ENCODE measurements at places on chromosomes 5 and 9.

DNA sequence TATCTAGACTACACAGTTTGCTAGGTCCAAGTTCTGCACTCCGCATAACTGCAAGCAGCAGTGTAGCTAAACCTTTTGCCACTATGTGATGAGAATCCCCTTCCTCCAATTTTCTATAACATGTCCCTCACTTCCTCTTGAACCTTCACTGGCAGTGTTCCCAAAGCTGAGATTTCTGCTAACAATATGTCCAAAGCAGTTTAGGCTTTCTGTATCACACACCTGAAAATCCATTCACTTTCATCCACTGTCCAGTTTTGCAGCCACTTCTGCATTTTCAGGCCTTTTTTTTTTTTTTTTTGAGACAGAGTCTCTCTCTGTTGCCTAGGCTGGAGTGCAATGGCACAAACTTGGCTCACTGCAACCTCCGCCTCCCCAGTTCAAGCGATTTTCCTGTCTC lies 111.1 kb downstream of the GADD45G start:
- DNase-seq: no peak

DNA sequence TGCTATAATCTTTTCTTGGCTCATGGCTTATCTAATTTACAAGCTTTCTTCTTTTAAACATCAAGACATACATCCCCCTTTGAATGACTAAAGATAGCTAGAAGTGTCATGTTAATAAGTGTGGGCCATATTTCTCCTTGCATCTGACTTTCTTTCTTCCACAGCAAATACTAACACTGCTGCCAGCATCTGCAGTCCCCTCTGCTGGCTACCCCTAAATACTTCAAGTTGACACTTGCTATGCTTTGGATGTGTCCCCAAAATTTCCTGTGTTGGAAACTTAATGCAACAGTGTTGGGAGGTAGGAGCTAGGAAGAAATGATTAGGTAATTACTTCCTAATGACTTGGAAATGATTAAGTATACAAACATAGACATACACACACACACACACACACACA lies 459.0 kb upstream of the ST8SIA4 start:
- DNase-seq: no peak

DNA sequence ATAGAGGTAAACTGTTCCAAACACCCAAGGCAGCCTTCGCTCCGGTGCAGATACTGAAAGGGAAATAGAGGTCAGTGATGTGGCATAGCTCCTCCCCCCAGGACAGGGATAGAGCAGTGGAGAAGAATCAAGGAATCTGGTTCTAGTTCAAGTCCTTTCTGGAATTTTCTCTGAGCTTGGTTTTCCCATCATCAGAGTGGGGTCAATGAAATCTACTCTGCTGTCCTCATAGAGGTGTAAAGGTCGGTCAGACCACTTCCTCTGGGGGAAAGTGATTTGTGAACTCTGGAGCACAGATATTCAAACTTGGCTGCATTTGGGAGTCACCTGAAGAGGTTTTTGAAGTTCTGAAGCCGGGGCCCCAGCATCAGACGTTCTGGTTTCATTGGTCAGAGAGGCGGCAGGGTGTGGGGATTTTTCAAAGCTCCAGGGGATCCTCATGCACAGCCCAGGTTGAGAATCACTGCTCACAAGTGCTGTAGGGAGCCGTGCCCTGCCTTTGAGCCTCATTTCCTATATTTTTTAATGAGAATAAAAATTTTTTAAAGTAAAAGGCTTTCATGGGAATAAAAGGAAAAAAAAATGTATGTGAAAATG lies 105.7 kb upstream of the RAD23B start:
- DNase-seq: no peak

- no peak for DNase-seq
Measured at GRCh38 chr5:84248013-84248412, 136.7 kb downstream of the EDIL3 start.

- no peak for DNase-seq
Measured at GRCh38 chr5:73899916-73900315, 273.9 kb downstream of the ARHGEF28 start.

GRCh38 chr5:1435369-1435768 lies 9.9 kb downstream of the SLC6A3 start:
- DNase-seq: no peak

DNA sequence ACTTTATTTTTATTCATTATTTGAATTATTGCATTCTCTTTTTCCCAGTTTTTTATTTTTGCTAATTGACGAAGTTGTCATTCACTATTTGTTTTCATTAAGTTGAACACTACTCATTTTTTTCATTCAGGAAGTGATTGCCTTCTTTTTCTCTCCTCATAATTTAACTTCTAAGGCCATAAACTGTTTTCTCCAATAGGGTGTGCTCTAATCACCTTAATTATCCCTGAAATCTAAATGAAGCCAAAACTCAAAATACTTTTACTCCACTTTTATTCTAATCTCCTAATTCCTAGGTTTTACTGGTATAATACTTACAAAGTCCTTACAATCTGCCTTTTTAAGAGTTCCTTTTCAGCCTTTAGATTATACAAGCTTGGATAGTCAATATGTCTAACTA lies 2.9 kb upstream of the OR13C2 start:
- DNase-seq: no peak

GRCh38 chr9:130212543-130213297 lies 40.5 kb downstream of the NCS1 start:
- DNase-seq: no peak

DNA sequence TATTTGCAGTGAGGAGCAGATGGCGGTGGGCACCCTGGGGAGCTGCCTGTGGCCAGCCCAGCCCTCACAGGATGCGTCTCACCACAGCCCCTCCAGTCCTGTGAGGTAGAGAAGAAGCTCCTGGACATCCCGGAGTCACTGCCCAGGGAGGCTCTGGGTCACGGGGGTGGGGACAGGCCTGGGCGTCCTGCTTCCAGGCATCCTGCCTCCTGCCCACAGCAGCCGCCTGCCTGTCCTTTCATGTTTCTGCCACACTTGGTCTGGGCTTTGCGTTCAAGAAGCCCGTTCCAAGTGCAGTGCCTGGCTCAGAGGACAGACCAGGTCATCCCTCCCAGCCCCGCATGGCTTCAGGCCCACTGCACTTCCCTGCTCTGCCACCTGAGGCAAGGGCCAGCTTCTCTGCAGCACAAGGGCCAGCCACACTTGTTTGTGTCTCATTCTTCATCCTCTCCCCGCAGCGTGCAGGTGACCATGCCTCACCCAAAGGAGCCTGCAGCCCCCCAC lies 38.2 kb downstream of the ZDHHC11B start:
- no peak for DNase-seq

DNA sequence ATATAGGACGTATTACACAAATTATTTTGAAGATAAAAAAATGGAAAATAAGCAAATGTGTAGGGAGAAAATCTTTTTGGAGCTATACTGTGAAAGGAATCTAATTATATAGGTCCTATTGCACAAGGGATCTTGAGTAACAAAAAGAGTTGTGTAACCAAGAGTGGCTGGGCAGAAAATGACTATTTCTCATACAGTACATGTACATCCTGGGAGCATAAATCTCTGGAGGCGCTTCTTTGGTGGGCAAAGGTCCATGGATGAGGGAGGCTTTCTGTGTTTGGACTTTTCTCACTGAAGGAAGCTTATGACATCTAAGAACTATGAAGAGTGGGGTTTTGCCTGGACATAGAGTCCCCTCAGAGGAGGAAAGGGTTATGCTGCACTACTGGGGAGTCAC lies 29.8 kb downstream of the ANKS6 start:
- DNase-seq: no peak

GRCh38 chr9:127612939-127613582 lies 984 bp downstream of the STXBP1 start:
- peak; percentile 54 for DNase-seq

DNA sequence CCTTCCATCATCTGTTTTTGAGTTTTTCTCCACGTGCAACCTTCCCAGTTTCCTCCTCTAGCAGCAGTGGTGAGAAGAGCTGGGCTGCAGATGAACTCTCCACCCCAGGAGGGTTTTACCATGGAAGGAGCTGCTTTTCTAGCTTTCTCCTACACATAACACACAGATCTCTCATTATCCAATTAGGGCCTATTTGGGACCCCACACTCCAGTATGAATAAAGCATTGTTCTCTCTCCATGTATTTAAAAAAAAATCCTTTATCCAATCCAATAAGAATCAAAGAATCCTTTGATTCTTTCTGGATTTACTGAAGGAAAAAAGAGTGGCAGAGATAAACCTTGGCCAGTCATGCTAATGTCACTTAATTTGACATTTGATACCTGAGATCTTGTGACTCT lies 31.6 kb upstream of the NAA35 start:
- no peak for DNase-seq

DNA sequence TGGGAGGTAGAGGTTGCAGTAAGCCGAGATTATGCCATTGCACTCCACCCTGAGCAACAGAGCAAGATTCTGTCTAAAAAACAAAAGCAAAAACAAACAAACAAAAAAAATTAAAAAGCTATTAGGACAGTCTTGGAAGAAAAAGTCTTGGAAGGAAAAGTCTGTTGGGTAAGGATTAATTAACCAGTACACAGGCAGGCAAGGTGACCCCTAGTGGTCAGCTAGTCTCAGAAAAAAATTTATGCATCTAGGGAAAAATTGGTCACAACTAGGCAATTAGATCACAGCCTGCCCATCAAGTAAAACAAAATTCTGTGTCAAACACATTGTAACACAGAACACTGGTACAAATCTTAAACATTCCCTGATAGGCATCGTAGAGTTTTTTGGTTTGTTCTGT lies 6.7 kb upstream of the ANKRD18B start:
- DNase-seq: no peak

DNA sequence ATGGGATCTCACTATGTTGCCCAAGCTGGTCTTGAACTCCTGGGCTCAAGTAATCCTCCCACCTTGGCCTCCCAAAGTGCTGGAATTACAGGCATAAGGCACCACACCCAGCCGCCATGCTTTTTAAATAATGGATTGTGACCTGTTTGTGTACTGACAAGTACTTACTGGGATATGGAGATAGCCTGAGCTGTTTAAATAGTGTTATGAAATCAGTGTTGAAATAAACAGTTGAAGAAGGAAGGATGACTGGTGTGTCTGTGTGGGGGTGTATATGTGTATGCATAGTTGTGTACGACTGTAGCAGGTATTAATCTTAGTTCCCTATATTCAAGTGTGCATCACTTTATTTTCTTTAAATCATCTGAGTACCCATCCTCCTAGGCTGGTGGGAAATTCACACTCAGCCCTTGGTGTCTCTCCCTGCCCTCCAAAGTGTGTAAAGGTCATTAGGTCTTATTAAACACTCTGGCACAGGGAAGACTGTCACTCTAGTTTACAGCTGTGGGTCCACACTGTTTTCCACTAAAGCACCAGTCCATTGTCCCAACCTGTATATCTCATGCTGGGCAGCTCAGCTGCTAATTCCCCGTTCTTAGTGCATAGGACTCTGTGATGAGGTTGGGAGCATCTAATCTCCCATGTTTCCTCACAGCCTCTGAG lies 91.0 kb downstream of the SNX18 start:
- no peak for DNase-seq

- DNase-seq: no peak
Measured at GRCh38 chr9:110898358-110898757, 139.9 kb downstream of the LPAR1 start.

- DNase-seq: no peak
Measured at GRCh38 chr5:6143523-6143922, 234.8 kb downstream of the MED10 start.

- DNase-seq: no peak
Measured at GRCh38 chr9:96500696-96501632, 51.0 kb downstream of the HABP4 start.

- DNase-seq: no peak
Measured at GRCh38 chr9:89666950-89667349, 62.1 kb downstream of the GADD45G start.

DNA sequence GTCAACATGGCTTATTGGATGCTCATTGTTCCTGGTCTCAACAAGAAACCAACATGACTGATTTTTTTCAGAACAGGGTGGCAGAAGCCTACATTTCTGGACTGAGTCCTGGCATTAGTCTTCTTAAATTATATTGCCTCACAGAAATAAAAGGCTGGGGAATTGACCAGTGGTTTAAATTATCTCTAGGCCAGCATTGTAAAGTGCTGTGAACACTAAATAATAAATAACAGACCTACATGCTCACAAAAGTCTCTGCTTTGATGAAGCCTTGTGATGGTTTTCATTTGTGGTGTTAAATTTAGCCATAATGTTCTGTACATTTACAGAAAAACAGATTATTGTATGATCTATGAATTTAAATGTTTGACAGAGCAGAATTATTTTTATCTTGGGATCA lies 44.7 kb upstream of the CD180 start:
- DNase-seq: no peak

- DNase-seq: no peak
Measured at GRCh38 chr5:56962286-56962685, 10.4 kb upstream of the MIER3 start.

- DNase-seq: no peak
Measured at GRCh38 chr5:77367741-77368140, 124.4 kb downstream of the WDR41 start.

DNA sequence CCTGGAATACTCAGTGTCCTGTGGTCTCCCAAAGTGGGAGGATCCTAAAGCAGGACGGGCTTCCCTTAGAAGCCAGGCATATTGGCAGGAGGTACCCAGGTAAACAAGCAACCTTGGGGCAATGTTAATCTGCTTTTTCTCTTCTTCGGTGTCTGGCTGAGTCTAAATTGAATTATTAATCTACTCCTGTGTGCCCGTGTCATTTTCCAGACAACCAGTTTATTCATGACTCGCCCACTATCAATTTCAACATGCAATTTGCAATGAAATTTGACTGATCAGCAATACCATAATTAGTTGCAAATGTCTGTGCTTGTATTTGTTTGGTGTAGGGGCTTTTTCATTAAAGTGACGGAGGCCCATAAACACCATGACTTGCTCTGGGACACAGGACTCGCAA lies 32.9 kb upstream of the JADE2 start:
- no peak for DNase-seq

GRCh38 chr5:110275878-110276277 lies 450.6 kb downstream of the TMEM232 start:
- no peak for DNase-seq

Data from HS-5 (cell line).